ENCODE measurements at places on chromosomes 3 and 15. TPM values are rescaled to one million over a fixed set of nuclear protein-coding genes. Genes with fewer than 3 reads are reported as not detected.
A peak's percentile ranks its signal among the peaks of the same experiment; 100 is the strongest.

Gene FOXL2NB
- total RNA-seq: not detected

Gene THBS1
- 9.2 TPM for total RNA-seq

GRCh38 chr15:85379403-85380131, 836 bp upstream of the AKAP13 start:
- DNase-seq: peak; percentile 69

- DNase-seq: no peak
Observed at GRCh38 chr3:15755181-15755580, 42.6 kb downstream of the ANKRD28 start.

GRCh38 chr15:62362608-62363007, 197.5 kb upstream of the C2CD4B start:
- no peak for DNase-seq

- DNase-seq: no peak
Observed at GRCh38 chr3:141789281-141789680, 26.1 kb downstream of the GRK7 start.
